CD8-positive, alpha-beta T cell (primary cell): ENCODE measurements at places on chromosomes 1 and 21.

- no peak for DNase-seq
These were observed 75.2 kb upstream of the TSPAN2 start for GRCh38 chr1:115164484-115164883.

GRCh38 chr1:223702735-223703667 lies 9.3 kb upstream of the CAPN2 start:
- DNase-seq: no peak

- no peak for DNase-seq
These were observed 50.1 kb upstream of the CACYBP start for GRCh38 chr1:174949645-174950044.

DNA sequence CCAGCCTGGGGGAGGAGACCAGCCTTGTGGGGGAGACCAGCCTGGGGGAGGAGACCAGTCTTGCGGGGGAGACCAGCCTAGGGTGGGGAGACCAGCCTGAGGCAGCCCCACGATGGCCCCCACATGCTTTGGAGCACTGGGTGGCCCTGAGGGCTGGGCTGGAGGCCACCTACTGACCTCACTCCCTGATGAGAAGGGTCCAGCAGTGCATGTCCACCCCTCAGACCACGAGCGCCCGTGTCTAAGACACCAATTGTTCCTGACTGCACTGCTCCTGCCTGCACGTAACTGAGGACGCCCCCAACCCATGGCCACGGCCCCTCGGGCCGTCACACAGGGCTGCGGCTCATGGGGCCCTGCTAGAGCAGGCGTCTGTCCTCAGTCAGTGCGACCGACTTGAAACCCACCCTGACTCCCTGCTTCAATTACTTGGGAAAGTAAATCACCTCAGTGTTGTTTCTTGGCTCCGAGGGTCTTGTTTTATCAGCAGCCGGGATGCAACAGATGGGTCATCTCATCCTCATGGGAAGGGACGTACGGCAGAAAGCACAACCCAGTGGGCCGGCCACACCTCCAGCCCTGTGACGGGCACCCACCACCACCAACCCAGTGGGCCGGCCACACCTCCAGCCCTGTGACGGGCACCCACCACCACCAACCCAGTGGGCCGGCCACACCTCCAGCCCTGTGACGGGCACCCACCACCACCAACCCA lies at the start of gene SPATC1L:
SPATC1L (minus strand) TSS at position 550 of the 715 bp plus-strand sequence. CDS start 1,643 bp downstream, outside the sequence.
- DNase-seq: peak; percentile 67

GRCh38 chr1:98030483-98030882 lies 109.6 kb upstream of the DPYD start:
- DNase-seq: no peak

- DNase-seq: no peak
These were observed 37.6 kb downstream of the FCRL2 start for GRCh38 chr1:157739229-157739901.

DNA sequence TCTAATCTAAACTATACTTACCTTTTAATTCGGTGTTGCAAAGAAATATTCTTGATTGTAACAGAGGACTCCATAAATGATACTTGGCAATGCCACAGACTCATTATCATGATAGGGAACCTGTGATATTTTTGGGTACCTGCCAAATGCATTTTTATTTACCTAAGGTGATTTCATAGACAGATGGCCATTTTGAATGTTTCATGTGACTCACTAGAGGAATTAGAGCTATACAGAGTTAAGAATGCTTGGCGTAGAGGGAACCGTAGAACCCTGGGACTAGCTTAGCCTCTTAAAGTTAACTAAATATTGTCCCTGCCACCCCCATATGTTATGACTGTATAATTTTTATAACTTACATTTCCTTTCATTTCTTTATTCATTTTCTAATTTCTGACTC lies 136.1 kb downstream of the DISP1 start:
- DNase-seq: no peak

DNA sequence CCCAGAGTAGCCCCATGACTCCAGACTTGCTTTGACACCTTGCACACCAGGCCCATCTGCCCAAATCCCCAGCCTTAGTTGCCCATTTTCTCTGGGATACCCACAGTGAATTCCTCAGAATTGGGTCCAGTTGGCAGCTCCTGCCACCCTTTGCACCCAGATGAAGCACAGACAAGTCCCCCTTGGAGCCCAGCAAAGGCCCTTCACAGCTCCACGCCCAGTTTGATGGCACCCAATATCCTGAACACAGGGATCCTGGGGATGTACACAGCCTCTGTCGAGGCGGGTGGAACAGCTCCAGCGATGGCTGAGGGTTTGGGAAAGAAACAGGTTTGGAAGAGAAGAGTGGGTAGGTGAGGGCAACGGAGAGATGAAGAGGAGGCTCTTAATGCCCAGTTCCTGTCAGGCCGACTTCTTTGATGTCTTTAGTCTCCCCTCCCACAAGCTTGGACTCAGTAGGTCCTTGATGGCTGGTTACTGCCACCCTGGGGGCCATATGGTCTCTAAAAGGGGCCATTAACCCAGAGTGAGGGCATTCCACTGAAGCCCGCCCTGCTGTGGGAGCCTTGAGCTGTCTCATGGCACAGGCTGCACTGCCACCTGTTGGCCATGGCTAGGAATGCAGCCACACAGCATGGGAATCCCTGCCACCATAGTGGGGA lies 21.7 kb downstream of the TMEM53 start:
- peak; percentile 67 for DNase-seq

- DNase-seq: no peak
These were observed 6.6 kb downstream of the SELP start for GRCh38 chr1:169623132-169623926.
